ENCODE measurements at places on chromosomes 2 and 18.

DNA sequence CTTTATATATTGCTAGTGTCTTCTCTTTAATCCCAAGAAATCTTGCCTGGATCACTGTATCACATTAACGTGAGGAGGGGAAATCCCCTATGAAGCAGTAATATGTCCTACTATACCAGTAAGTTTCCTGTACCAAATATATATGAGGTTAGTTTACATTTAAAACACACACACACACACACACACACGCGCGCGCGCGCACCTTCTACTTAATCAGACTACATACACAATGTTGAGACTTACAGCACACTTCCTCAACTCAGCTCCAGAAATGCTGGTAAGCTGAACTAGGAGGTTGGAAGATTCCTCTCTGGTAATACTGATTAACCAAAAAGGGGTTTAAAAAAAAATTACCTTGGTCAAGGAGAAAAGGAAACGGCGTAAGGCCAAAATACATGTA lies 49.3 kb downstream of the USP34 start:
- ATAC-seq, result no peak

GRCh38 chr2:50962731-50963130 lies 69.2 kb downstream of the NRXN1 start:
- no peak for ATAC-seq

- no peak for ATAC-seq
These were observed 10.1 kb upstream of the GRHL1 start for GRCh38 chr2:9941196-9941995.

DNA sequence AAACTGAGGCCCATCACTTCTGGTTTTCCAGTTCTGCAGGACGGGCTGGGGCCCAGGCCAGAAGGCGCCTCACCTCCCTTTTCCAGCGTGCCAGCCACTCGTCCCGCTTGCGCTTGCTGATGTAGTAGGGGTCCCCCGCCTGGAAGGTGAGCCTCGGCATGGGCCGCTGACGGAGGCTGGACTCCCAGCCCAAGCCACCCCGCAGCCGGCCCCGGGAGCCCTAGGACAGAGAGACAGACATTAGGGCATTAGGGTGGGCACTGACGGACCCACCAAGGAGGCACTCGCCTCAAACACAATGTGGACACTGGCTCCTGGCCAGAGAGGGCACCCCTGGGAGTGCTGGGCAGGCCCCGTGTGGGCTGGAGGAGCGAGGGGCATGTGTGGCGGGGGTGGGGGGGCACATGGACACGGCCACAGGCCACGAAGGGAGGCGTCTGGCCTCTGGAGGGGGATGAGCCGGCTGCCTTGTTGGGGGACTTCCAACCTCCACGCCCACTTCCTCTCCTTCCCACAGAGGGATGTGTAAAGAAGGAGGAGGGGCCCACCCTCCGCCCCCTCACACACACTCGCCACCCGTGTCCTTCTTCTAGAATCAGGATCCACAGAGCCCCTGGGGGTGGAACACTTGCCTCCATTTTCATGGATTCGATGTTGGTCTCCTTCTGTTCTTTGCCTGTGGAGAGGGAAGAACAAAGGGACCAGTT lies 66.7 kb downstream of the DNMT3A start:
- ATAC-seq, result no peak

DNA sequence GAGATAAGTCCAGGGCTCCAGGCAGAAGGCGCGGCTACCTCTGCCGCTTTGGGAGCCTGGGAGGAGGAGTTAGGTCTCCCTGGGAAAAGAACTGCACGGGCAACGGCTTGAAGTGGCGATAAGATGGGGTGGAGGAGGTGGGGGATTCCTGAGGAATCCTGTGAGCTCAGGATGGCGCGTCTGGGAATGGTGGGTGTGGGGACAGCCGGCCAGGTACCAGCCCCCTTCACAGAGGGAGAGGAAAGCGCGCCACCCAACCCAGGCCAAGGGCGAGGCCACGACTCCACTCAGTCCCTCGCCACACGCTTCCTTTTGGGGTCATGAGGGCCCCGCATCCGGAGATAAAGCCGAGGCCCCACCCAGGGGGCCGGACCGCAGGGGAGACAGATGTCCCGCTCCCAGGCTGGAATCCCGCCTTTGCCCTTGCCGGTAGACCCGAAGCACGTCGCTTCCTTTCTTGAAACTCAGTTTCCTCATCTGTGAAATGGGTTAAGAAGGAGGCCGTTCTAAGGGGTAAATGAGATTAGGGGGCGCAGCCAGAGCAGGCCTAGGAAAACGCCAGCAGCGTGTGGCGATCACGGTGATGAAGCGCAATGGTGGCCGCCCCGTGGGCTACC lies 1.7 kb upstream of the CTDSP1 start:
- peak; percentile 58 for ATAC-seq

- ATAC-seq, result no peak
These were observed 2.6 kb downstream of the USP14 start for GRCh38 chr18:160831-161570.
